ENCODE measurements at places on chromosomes 2 and 18.
A peak's percentile ranks its signal among the peaks of the same experiment; 100 is the strongest.

DNA sequence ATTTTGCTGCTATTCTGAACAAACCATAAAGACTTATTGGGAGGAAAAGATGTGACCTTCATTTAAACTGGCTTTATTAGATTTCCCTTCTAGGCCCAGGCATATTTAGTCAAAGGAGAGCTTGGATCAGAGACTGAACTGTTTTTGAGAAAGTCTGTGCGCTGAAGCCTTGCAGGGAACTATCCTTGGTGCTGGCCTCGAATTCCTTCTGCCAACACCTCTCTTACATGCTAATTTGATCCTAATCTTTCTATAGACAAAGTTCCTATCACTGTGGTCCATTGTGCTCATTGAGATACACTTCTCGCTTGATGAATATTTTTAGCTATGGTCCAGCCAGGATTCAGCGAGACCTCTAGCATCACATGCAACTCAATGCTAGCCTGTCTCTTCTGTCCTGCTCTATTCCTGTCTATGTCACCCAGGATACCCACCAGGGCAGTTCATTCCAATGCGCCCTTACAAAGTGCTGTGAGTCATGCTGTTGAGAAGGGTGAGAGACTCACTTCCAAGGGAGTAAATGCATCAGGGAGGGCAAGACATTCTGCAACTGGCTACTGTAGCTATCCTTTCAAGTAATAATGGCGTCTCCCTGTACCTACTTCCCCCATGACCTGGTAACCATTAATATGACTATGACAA lies 356.7 kb upstream of the LYPD1 start:
- DNase-seq, result peak; percentile 18

- DNase-seq, result peak; percentile 87
Observed at GRCh38 chr2:72745679-72746368, 80.0 kb downstream of the EXOC6B start.

- DNase-seq, result no peak
Observed at GRCh38 chr2:236964291-236964690, 121.4 kb upstream of the COPS8 start.

GRCh38 chr2:237833546-237833945 lies 25.9 kb upstream of the RAMP1 start:
- DNase-seq, result no peak

DNA sequence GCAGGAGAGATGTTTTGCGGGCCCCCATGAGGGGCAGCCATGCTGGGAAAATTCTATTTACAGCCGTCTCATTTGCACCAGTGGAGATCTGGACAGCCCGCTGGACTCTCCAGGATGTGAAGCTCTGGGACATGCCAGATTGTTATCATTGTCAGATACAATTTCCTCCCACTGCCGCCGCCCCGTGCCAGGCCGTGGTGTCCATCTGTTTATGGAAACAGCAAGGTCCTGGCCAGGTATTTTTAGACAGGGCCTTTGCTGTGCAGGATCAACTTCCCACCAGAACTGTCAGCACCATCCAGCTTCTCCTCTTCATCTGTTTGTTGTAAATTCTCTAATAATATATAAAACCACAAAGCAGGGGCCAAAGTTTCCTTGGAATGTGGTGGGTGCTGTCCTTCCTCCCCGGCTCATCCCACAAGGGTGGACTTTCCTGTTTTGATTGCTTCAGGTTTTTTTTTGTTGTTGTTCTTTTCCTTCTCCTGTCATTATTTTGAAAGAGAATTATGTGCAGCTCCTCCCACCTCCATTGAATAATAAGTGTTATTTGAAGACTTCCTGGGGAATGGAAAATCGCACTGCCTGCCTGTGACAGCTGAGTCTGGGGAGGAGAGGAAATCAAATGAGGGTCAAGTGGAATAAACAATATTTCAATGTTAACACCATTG lies 398.1 kb downstream of the TNS1 start:
- no peak for DNase-seq

DNA sequence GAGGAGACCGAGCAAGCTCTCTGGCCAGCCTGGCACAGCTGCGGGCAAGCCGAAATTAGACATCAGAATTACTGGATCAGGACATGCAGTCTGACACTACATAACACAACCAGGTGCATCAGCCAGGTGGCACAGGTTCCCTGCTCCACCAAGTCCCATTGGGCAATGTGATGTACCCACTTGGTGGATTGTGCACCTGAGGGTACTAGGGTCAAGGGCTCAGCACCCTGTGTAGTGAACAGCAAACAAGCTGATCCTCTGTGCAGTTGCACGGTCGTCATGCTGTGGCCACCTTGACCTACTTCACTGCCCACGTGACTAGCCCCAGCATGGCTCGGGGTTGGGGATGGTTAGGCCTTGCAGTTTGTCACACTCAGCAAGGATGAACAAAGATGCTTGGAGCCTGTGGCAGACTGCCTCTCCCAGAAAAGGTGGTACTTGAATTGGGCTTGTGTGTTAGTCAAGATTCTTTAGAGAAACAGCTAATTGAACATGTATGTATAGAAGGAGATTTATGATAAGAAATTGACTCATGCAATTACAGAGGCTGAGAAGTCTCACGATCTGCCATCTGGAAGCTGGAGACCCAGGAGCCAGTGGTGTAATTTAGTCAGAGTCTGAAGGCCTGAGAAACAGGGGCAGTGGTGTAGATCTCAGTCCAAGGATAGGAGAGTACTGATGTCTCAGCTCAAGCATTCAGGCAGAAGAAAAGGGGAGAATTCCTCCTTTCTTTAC lies 71.4 kb upstream of the TMEM87B start:
- DNase-seq, result no peak

DNA sequence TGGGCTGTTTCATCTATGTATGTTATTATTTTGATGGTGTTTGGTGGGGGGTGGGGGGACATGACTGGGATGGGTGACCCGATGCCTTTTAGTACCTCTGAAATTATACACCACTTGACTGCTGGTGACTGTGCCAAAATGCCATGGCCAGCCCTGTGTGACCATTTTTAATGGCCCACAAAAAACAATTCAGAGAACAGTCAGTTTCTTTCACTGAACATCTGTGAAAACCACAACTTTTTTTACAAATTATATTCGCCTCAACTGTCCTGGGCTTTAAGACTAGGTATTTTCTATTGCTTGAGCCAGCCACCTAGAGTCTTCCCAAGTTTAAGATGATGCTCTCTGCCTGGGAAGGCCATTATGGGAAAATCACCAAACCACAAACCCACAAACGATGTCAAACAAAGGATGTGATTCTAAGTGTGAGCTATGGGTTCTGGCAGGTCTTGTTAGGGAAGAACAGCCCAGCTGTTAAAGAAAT lies 33.9 kb downstream of the FN1 start:
- no peak for DNase-seq

DNA sequence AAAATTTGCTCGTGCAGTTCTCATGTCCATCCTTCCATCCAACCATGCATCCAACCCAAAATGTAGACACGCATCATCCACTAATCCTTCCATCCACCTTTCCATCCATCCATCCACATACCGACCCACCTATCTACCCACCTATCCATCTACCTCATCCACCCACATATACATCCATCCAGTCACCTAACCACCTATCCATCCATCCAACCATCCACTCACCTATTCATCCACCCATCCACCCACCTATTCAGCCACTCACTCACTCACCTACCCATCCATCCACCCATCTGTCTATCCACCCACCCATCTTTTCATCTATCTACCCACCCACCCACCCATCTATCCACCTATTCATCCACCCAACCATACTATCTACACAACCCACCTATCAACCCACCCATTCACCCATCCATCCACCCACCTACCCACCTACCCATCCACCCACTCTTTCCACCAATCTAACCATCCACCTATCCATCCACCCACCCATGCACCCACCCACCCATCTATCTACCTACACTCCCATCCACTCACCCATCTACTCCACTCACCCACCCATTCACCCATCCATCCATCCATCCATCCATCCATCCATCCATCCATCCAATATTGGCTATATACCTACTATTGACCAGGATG lies 94.3 kb downstream of the VAPA start:
- no peak for DNase-seq

DNA sequence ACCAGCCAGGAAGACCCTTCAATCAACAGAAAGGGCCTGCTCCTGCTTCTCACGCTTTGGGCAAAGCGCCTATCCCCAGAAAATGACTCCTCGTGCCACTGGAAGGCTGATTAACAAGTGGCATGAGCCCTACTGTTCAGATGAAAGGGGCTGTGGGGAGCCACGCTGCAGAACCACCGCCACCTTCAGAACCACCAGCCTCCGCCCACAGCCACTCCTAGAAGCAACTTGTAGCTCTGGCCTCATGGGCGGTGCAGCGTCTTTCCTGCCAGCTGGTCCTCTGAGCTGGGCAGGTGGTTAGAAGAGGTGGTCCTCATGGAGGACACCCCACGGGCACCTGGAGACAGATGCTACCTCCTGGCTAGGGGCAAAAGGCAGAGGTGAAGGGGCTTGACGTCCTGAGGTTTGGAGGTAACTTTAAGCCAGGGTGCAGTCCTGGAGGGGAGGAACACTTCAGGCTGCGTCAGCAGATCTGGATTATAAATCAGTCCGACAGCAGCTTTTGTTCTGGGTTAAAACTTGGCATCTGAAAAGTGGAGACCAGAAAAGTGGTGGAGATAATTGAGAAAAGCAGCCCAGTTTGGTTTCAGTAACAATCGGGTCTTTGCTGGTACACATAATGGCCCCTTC lies 861 bp upstream of the SEMA4C start:
- peak; percentile 37 for DNase-seq

GRCh38 chr2:152950126-152950525 lies 231.7 kb downstream of the ARL6IP6 start:
- DNase-seq, result peak; percentile 9

DNA sequence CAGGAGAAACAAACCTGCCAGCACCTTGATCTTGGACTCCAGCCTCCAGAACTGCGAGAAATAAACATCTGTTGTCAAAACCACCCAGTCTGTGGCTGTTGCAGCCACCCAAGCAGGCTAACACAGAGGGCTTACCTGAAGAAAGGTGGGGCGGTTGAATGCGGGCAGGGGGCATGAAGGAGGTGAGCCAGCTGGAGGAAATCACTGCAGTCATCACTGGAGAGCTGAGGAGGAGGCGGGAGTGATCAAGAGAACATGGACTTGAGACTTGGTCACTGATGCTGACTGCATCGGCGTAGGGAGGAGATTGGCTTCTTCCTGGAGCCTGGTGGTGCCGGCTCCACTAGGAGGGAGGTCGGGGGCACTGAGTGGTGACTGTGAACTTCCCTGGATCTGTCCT lies 14.6 kb upstream of the ARMC9 start:
- DNase-seq, result no peak

DNA sequence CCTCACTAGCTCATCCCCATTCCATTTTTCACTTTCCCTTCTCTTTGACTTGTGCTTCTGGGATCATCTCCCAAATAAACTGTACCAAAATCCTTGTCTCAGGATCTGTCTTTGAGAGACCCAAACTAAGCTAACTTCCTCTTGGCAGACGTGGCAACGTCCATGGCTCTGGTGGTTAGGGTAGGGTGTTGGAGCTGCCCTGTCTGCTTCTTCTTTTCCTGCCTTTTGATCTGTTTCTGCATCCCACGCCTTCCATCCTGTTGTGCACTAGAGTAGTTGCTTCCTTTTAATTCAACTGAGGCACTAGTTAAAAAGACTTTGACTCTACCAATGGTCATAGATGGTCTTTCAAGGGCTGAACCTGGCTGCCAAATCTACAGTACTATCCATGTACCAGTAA lies 5.5 kb upstream of the MAP4K4 start:
- no peak for DNase-seq

- no peak for DNase-seq
Observed at GRCh38 chr2:211875488-211875887, 663.1 kb downstream of the ERBB4 start.

GRCh38 chr2:174606336-174606735 lies 8.7 kb upstream of the WIPF1 start:
- peak; percentile 54 for DNase-seq

DNA sequence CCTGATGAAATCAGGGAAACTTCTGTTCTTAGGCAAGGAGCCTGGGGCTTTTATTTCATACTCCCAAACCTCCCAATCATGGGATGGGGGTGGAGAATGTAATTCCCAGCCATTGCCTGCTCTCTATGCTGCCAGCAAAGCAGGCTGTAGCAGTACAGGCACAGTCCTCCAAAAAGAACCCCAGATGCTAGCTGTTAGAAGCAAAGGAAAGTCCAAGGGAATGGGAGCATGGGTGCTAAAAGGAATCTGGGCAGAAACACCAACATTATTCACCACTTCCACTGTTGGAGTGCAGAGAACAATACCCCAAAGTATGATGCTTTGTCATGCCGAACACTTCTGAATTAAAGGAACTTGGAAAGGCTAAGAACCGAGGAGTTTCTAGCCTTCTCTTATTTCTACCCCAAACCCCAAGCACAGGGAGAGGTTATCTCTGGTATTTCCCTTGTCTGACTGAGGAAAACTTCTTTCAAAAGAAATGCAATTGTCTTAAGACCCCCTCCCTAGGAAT lies 24.7 kb downstream of the MDH1 start:
- no peak for DNase-seq

DNA sequence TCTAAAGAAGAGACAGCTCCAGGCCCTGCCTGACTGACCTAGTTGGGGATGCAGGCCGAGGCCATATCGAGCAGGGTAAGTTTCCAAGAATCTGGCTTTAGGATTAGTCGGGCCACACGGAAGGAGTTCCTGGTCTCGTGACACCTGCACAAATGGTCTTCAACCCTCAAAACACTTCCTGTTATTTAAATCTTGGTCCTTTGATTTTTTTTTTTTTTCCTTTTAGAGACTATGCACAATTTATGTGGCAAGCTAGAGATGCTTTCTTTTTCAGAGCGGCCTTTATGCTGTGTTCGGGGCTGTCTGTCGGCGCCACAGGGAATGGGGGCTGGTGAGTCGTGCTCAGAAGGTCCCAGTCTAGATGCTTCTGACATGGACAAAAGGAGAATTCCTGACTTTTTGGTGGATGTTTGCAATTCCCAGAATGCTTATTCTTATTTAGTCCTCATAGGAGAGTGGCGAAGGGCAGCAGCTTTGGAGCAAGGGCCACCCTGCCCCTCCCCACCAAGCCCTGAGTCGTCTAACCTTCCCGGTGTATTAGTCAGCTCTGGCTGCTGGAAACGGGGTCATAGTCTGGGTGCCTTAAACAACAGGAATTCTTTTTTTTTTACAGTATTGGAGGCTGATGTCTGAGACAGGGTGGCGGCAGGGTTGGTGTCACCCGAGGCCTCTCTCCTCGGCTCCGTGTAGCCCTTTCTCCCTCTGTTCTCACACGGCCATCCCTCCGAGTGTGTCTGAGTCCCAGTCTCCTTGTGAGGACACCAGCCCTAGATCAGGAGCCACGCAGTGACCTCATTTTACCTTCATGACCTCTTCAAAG lies 27.4 kb downstream of the HPCAL1 start:
- DNase-seq, result no peak

- no peak for DNase-seq
Observed at GRCh38 chr2:86562485-86562921, 740 bp downstream of the CHMP3 start.

DNA sequence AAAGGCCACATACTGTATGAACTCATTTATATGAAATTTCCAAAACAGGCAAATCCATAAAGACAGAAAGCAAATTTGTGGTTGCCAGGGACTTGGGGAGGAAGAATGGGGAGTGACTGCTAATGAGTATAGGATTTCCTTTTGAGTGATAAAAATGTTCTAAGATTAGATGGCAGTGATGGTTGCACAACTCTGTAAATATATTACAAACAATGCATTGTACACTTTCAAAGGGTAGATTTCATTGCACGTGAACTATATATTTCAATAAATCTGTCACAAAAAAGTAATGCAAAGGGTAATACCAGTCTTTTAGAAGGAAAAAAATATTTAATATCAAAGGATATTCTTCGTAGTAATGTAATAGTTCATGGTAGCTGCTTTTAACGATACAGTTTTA lies 63.7 kb upstream of the PROKR1 start:
- no peak for DNase-seq

Measured in lung (tissue), 17 donors.